Activated CD4-positive, alpha-beta T cell treated with anti-CD3 and anti-CD28 coated beads for 4 hours (primary cell): ENCODE measurements at places on chromosomes 2 and 18.

DNA sequence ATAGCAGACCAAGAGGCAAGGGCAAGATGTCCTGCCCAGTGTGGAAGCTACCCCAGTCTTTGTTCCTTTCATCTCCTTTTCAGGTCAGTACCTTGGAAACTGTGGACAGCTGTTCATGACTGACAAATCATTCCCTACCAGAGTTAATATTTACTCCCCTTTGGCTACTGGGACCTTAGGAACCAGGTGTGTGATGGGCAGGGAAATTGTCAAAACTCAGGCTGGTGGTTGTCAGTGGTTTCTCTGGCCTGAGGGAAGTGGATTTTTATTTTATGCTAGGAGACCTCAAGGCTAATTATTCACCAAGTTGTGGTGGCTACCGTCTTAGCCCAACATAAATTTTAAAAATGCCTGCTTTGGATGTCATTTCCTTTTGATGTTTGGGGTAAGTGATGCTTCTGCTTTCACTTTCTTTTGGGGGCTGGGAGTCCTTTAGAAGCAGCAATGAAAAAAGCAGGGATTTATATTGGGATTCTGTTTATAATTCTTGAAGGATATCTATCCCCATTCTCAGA is 119.3 kb downstream of the SETBP1 start:
- DNase-seq: no peak

DNA sequence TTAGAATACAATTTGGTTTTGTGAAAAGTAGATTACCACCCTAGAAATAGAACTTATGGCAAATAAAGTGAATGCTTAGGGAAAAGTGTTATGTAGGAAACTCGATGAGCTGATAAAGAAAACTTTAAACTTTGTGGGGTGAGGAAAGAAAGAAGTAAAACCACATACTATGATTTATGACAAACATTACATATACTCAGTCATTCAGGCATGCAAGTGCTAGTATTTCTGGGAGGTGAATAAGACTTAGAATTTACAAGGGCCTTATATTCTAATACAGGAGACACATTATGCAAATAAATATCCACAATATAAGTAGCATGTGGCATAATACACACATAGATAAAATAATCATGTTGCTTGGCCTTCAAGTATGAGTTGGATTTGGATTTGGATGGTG is 618.1 kb downstream of the XIRP2 start:
- no peak for DNase-seq

DNA sequence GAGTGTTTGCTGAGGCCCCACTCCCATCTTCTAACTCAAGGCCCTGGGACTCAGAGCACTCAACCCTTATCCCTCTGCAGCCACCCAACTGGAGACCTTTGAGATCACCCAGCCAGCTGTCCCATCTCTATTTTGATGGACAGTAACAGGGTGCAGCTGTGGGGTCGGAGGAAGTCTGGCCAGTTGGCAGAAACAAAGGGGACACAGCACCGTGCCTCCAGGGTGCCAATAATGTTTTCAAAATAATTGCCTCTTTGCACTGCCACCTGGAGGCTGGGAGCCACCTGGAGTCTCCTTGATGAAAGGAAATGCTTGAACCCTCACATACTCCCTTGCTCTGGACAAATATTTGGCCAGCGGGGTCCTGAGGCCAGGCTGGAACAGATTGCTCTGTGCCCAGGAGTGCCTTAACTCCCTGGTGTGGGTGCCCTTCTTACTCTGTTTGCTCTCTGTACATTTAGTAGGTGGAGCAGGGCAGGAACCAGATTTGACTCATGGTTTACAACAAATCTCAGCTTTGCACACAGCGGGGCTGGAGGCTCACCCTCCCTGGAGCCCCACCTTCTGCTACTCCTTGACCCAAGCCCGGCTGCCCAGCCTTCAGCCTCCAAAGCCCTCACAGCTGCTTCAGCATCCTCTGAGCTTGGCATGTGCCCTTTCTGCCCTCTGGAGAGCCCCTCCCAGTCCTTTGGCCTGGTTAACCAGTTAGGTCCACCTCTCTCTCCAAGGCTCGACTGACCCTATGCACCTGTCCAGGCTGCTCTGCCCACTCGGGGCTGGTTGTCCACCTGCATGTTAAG is 17.2 kb downstream of the MAL start:
- no peak for DNase-seq

DNA sequence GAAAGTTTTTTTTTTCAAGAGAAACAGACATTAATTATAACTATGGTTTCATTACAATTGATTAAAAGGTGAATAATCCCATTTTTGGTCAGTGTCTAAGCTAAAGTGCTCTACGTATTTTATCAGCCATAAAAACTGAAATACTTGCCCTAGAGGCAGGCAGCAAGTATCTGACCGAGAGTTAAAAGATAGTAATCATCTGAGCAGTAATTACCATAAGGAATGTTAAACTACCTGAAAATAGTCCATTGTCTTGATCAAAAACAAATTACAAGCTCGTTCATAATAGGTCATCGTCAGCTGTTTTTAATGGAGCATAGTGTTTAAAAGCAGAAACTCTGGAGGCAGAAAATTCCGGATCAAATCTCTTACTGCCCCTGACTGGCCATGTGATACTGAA is 105.7 kb upstream of the ZEB2 start:
- DNase-seq: no peak

- DNase-seq: no peak
These were observed 49.5 kb downstream of the TIMM21 start for GRCh38 chr18:74197705-74198341.

GRCh38 chr2:69017835-69018234 is 4.9 kb downstream of the ANTXR1 start:
- DNase-seq: no peak

DNA sequence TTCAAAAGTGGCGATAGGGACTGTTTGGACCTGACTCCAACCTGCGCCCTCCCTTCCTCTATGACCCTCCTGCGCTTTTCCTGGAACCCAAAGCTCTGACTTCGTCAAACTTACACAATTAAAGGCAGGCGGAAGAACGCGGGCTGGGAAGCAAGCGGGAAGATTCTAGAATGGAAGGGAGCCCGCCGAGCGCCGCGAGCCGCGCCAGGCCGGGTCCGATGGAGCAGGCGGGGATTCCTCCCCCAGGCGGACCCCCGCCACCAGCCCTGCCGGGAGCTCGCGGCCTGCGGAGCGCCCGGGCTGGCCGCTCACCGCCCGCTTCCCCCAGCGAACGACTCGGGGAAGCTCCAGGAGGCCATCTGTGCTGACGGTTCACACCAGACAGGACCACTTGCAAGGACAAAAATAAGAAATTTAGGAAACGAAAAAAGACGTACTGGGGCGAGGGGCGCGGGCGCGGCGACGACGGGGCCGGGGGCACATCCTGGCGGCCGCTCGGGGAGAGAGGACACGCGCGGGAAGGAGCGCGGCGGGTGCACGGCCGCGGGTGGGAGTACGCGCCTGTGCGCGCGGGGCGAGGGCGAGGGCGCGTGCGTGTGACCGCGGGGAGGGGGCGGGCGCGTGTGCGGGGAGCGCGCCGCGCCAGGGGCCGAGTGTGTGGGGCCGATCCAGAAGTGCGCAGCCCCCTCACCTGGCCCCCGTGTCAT is 1.1 kb upstream of the SALL3 start:
- DNase-seq: no peak

DNA sequence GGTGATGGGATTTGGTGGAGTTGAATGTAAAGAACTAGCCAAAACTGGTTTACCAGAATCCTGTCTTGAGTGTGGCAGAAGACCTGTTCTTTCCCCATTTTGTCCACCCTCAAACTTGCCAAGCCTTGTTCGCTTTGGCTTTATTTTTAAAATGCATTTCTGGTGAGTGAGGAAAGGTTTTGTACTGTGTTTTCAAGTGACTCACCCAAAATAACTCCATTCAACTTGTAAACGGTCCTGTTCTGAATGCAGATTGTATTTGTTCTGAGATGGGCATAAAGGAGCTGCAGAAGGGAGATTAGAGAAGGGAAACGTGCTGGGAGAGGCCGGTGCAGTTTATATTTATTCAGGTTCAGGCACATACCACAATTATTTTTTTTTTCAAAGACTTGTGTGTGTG is 5.3 kb upstream of the ITPRID2 start:
- no peak for DNase-seq

DNA sequence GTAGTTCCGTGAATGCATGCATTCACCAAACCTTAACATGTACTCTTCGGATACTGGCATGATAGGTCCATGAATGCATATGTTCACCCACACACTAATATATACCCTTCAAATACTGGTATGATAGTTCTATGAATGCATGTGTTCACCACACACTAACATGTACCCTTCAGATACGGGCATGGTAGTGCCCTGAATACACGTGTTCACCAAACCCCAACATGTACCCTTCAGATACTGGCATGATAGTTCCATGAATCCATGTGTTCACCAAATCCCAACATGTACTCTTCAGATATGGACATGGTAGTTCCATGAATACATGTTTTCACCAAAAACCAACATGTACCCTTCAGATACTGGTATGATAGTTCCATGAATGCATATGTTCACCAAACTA is 48.5 kb upstream of the ALKAL2 start:
- DNase-seq: no peak

GRCh38 chr2:141381946-141382345 is 748.9 kb downstream of the LRP1B start:
- DNase-seq: no peak

DNA sequence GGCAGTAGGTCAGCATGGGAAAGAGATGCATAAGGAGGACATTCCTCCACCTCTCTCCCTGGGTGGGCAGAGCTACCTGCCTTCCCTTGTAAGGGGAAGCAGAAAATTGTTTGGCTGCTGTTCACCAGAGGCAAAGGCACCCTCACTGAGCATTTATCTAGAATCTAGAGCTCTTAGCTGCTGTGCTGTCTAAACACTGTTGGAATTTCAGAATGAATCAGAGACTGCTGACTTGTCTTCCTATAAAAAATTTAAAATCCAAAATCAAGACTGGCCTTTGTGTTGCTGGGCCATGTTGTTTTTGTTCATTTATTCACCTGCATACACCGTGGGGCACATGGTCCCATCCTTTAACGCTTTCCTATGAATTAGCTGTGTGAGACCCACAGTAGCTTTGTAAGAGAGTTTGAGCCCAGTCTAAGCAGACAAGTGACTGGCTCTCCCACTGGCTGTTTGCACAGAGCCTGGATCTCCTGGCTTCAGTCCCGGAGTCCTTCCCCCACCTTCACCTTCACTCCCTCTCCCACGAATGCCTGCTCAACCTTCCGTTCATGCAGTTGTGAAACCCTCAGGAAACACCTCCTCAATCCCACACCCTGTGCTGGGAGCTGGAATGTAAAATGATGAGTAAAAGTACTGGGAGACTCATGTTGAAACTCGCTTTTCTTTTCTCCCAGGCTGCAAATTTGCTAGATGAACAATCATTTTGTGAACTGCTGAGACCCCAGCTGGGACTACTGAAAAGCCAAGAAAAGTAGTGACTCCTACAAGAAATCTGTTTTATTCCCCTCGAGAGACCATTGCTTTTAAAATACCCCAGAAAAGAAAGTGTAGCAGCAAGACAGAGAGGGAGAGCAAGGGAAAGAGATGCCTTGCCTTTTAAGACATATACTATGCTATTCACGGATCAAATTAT is 76.2 kb downstream of the FAM168B start:
- DNase-seq: no peak

GRCh38 chr18:51010218-51010617 is 19.8 kb upstream of the SMAD4 start:
- no peak for DNase-seq

DNA sequence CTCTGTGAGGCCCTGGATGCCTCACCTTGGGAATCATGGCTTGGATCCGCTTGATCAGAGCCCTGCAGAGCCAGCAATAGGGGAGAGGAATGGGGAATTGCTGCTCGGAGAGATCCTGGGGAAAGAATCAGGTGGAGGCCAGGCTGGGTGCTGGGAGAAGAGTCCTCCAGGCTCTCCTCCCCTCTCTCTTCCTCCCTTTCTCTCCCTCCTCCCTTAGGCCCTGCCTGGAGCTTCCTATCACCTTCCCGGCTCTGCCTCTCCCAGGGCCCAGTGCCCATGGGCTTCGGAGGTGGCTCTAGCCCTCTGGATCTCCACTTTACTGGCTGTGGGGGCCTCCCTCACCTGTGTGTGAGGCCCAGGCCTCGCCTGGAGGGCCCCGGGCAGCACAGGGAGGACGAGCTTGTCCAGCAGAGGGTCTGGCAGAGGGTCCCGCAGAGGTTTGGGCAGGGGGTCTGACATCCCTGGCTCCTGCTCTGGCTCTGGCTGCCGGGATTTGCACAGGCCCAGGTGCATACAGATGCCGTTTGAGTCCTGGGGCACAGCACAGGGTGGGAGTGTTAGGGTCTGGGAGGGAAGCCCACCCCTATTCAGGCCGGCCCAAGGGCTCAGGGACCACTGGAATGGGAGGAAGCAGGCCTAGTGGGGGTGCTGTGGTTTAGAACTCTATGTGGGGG is 2.6 kb downstream of the SFTPB start:
- no peak for DNase-seq

DNA sequence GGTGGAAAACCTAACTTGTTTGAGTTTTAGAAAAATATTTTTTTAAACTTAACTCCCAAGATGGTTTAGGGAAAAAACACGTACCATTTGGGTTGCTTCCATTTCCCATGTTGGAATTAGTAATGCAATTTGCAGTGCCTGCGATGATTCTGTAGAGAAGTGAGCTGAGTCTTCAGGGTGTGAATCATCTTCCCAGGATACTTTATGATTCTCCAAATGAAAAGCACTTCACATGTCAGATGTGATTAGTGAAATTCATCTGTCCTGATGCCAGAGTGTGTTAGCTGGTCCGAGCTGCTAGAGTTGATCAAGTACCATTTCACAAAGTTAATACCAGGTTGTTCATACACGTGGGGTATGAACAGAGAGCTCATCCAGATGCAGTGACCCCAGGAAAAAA is 59.1 kb downstream of the ACOXL start:
- no peak for DNase-seq

DNA sequence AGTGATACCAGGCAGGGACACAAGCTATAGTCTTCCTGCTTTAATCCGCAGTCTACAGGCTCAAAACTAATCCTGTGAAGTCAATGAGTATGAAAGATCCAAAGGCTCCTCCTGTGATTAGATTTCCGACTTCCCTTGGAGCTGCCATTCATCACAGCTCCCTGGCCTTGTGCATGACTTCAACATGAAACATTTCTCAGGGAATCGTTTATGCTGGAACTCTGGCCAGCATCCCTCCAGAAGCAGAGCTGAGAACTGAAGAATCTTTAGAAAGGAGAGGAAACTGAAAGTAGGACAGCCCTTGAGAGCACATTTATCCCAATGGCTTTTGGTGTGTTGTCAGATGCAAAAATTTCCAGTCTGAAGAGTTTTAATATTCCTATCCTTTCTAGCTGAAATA is 84.3 kb upstream of the SESTD1 start:
- DNase-seq: no peak

DNA sequence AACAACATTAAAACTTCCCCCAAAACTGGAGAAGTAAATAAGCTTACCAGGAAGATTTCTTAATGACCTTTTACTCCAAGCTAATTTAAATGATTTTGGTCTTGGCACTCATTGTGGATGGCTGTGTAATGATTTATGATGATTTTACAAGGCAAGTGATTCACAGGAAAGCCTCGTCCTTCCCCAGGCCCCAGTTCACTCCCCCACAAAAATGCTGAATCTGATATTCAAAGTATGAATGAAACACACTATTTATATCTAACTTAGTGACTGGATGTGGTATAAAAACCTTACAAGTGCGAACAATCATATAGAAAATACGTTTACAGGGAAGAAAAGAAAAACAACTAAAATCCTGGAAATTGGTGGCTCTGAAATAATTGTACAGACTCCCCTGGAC is 49.8 kb downstream of the ZNF516 start:
- DNase-seq: no peak

GRCh38 chr2:48176876-48177275 is 270.6 kb upstream of the FBXO11 start:
- no peak for DNase-seq
